ENCODE measurements at places on chromosomes 7 and 10. TPM values are rescaled to one million over a fixed set of nuclear protein-coding genes. Genes with fewer than 3 reads are reported as not detected.

The CPA2 gene
- polyA plus RNA-seq: 0.14 TPM

The KCND2 gene
- polyA plus RNA-seq: not detected

The FAM131B gene
- 0.16 TPM for polyA plus RNA-seq

The CYP3A5 gene
- 16.1 TPM for polyA plus RNA-seq

The VAX1 gene
- polyA plus RNA-seq: not detected

The STAM gene
- polyA plus RNA-seq: 9.3 TPM

The PSD gene
- polyA plus RNA-seq: 1.1 TPM

The LRRC4 gene
- polyA plus RNA-seq: 1.9 TPM

The TCAF2 gene
- polyA plus RNA-seq: 4.4 TPM

The ADCK2 gene
- polyA plus RNA-seq: 14.8 TPM

The PNLIPRP1 gene
- 0.15 TPM for polyA plus RNA-seq

The CCL24 gene
- not detected for polyA plus RNA-seq

The CYP3A7 gene
- polyA plus RNA-seq: not detected

The ELN gene
- polyA plus RNA-seq: 25.7 TPM

The CHRM2 gene
- 0.12 TPM for polyA plus RNA-seq

The OR2A42 gene
- 0.02 TPM for polyA plus RNA-seq

The H2BK1 gene
- not detected for polyA plus RNA-seq

The PRKCQ gene
- 0.69 TPM for polyA plus RNA-seq
